ENCODE measurements at places on chromosomes 1 and 21.

GRCh38 chr1:41122851-41123518 is 101.5 kb upstream of the SLFNL1 start:
- no peak for DNase-seq

GRCh38 chr1:26833432-26834405 is 7.2 kb downstream of the ZDHHC18 start:
- DNase-seq = no peak

- no peak for DNase-seq
Observed at GRCh38 chr21:38950435-38951094, 144.8 kb downstream of the ETS2 start.

DNA sequence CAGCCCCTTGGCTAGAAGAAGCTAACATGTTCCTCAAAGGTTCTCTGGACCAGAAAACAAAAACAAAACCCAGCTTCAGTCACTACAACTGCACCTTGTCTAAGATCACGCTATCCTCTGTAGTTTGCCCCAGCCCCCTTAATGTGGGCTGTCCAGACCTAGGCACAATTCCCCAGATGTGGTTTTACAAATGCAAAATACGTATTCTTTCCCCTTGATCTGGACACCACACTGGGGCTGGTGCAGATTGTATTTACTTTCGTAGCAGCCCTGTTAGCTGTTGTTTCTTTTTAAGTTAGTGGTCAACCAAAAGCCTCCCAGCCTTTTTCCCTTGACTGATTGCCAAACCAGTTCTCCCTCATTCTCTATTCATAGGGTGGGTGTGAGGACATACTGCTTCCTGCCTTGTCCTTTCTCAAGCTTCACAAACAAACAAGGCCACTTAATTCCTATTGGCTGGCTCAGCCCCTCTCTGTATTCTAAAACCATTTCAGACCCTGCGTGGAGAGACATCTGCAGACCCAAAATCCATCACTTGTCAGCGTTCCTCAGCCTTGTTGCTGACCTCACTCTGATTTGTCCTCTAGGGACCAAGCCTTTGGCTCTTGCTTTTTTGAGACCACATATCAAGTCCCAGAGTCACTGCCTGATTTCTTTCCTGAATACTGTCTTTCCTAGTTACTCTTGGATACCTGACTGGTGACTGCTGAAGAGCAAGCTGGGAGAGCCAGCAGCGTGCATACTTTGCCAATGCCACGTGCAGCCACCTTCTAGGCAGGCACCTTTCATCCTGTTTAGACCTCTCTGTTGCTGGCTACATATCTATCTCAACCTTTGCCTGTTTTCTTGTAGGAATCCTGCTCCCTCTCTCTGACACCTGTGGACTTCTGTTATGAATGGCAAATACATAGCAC is 96.4 kb upstream of the RAB3GAP2 start:
- peak; percentile 38 for DNase-seq

DNA sequence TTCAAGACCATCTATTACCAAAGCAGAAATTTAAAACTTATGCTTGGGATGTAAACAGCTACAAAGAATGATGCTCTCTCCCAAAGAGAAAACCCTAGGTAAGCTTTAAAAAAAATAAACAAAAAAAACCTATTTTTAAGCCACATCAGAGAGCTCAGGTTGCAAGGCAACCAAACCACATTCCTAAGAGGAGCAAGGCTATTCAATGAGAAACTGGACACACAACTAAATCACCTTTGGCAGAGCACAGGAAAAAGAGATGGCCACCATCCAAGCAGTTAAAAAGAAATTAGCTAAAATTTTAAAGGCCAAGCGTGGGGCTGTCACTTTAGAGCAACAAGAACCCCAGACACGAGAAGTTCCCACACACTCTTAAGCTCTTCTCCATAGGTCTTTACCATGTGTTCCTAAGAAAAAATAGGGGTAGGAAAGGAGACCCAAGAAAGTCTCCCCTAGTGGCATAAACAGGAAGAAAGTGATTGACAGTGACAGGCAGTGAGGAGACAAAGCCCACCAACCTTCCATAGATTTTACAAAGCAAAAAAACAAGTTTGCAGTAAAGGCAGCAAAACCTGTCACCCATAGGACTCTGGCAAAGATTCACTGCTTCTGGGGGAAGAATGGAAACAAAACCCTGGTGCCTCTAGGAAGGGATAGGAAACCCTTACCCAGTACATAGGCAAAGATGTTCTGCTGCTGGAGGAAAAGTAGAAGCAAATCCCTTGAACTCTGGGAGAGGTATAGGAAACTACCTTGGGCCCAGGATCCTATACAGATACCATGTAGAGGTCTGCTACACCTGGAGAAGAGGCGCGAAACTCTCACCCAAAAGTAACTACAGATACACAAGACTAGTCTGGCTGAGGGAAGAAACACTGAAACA is 68.5 kb downstream of the FOXJ3 start:
- no peak for DNase-seq

DNA sequence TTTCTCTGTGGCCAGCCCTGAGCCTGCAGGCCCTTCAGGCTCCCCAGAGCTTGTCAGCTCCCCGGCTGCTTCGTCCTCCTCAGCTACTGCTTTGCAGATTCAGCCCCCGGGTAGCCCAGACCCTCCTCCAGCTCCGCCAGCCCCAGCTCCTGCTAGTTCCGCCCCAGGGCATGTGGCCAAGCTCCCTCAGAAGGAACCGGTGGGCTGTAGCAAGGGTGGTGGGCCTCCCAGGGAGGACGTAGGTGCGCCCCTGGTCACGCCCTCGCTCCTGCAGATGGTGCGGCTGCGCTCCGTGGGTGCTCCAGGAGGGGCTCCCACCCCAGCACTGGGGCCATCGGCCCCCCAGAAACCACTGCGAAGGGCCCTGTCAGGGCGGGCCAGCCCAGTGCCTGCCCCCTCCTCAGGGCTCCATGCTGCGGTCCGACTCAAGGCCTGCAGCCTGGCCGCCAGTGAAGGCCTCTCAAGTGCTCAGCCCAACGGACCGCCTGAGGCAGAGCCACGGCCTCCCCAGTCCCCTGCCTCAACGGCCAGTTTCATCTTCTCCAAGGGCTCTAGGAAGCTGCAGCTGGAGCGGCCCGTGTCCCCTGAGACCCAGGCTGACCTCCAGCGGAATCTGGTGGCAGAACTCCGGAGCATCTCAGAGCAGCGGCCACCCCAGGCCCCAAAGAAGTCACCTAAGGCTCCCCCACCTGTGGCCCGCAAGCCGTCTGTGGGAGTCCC is 45.4 kb downstream of the YARS1 start:
- DNase-seq = peak; percentile 44

- DNase-seq = no peak
Observed at GRCh38 chr1:188584119-188584518, 1755.4 kb downstream of the PLA2G4A start.

DNA sequence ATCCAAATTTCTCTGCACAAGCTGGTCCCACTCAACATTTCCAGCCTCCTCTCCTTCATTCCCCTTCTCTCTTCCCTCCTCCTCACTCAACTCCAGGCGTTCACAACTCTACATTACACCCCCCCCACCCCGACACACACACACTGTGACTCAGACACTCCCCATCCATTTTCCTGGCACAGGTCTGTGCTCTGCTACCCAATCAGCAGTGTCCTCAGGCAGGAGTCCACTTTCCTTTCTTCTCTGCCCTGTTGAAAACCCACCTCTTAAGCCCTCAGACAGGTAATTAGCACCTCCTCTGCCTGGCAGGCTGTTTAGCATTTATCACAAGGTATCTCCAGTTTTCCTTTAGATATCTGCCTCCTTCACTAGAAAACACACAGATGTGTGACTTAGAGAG is 8.8 kb upstream of the LMX1A start:
- no peak for DNase-seq

DNA sequence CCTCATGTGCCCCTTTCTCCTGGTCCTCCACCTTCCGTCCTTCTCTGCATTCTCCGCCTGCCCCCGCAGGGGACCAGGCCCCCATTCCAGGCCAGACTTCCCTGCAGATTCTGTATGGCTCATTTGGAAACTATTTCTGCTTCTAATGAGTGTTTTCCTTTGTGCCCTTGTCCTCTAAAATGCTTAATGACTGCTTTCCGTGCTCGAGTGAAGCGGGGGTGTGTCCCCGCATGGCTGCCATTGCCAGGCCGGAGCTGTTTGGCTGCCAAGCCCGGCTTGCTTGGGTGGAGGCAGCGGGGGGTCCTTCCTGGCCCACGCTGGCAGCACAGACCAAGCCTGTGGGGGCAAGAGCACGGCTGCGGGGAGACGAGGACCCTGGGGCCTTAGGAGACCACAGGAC is 299.3 kb upstream of the VAMP3 start:
- DNase-seq = no peak

GRCh38 chr1:40861224-40862003 is 749 bp downstream of the CITED4 start:
- no peak for DNase-seq

DNA sequence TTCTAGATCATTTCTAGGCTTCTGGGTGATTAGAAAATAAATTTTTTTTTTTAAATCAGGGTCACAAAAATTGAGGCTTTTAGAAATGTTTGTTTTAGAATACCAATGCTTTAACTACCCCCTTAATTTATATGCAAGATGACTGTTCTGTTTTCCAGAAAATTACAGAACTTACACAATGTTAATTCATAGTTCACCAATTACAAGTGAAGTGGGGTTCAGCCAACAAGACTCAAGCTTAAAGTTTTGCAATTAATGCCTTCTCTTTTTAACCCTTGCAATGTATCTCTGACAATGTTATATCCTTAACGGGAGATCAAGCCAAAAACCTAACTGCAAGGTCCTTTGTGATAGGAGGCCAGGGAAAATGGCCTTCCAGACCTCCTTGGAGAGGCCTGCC is 5.6 kb downstream of the PRELP start:
- DNase-seq = no peak

- DNase-seq = no peak
Observed at GRCh38 chr1:81989524-81989923, 188.8 kb downstream of the ADGRL2 start.

DNA sequence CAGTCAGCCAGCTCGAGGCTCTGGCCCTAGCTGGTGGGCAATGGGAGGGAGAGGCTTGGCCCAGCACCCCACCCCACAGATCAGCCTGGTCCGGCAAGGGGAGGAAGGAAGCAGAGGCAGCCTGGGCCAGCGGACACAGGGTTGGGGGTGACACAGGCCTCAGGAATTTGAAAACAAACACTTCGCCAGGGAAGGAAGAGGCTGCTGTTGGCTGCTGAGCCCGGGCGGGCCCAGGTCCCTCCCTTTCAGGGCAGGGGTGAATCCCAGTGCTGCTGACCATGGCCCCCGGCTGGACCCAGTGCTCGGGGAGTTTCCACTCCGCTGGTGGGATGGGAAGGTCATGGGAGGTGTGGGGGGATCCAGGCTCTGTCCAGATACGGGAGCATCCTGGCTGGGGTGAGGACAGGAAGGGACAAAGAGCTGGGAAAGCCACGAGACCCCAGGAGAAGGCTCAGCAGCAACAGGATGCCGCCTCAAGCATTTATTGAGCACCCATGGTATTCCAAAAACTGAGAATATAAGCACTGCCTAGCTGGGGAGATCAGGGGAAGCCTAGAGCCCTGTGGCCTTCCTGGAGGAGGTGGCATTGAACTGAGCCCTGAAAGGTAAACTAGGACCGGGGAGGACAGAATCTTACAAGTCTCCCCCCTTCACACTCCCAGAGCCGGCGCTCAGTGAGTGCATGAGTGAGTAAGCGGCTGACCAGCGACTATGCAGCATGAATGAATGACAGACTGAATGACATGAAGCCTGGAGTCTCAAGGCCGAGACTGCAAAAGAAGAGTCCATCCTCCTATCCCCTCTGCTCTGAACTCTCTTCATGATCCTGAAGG is 26.2 kb upstream of the EPHA2 start:
- DNase-seq = peak; percentile 93

DNA sequence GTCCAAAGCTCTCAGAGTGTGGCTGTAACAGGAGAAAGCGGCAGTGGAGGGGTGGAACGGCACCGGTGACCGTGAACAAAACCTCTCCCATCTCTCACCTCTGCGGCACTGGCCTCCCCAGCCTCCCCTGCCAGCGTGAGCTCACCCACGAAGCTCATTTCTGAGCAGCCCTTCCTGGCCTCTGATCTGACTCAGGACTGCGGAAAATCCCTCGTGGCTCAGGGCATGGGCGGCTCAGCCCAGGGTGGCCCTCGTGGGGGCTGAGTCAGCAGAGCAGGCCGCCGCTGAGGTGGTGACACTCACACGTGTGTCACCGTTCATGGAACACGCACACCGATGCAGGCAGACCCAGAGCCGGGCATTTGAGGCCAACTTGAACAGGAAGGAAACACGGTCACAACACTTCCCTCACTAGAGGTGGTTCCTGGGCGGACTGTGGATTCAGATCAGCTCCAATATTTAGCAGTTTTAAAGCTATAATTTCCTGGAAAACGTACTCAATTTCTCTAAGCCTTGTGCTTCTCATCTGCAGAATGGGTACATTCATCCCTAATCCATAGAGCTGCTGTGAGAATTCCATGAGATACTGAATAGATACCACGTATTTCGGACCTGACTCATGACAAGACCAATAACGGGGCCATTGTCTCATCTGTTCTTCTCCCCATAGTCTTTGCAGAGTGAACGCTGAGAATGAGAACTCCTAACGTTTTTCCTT is 115.0 kb upstream of the TMPRSS2 start:
- no peak for DNase-seq

DNA sequence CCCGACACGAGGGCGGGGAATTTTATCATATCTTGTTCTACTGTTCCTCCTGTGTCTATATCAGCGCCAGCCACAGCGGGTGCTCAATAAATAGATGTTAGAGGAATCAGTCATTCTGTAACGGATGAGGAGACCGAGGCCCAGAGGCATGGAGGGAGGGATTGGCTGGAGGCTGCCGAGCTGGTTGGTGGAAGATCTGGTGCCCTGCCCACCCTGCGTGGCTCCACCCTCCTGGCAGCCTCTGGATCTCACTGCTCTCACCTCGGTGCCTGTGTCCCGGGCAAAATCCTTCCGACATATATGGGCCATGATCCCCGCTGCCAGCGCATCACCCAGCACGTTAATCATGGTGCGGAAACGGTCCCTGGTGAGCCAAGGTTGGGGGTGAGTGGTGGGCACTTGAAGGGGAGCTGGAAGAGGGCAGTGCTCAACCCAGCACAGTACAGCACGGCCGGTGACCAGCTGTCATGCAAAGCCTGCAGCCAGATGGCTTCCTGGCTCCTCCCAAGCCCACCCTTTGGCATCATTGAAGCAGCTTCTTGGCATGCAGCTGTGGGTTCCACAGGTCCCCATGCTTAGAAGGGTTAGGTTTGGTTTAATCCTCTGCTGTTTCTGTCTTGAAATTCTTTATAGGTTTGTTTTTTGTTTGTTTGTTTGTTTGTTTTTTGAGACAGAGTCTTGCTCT is 26.7 kb downstream of the PODN start:
- DNase-seq = no peak

DNA sequence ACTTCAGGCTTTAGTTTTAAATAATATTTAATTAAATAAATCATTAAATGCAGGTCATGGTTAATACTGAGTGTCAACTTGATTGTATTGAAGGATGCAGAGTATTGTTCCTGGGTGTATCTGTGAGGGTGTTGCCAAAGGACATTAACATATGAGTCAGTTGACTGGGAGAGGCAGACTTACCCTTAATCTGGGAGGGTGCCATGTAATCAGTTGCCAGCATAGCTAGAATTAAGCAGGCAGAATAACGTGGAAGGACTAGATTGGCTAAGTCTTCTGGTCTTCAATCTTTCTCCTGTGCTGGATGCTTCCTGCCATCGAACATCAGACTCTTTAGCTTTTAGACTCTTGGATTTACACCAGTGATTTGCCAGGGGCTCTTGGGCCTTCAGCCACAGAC is 85.3 kb downstream of the MAP3K21 start:
- DNase-seq = no peak

All from H9 (cell line).